Choroid plexus epithelial cell (primary cell): ENCODE measurements at places on chromosomes 6 and 20.

GRCh38 chr6:121263742-121264141 is 70.5 kb downstream of the TBC1D32 start:
- no peak for DNase-seq

DNA sequence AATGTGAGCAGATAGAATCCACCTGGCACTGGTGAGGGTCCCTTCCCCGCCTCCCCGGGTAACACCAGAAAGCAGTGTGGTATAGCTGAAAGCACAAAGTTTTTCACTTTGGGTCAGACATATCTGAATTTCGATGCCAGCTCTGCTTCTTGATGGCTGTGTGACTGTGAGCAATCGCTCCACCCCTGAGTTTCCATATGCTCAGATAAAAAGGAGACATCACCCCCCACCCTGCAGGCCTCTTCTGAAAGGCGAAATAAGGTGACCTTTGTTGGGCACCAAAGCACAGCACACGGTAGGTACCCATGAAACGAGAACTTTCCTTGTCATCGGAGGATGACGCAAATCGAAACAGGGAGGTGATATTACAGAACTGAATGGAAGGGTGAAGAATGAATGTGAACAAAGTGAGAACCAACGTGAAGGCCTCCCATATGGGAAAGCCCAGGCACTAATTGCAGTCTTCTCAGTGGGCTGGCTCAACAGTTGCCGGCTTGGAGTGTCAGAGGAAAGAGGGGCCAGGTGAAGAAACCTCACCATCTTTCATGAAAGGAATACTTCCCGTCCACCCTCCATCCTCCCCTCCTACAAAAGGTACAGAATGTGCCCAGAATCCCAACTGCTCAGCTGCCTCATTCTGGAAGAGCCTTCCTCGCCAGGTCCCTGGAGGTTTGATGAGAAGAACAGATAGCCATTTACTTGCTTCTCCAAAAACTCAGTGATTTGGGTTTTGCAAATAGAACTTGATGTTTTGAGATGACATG is 61.8 kb downstream of the NFATC2 start:
- DNase-seq = no peak

DNA sequence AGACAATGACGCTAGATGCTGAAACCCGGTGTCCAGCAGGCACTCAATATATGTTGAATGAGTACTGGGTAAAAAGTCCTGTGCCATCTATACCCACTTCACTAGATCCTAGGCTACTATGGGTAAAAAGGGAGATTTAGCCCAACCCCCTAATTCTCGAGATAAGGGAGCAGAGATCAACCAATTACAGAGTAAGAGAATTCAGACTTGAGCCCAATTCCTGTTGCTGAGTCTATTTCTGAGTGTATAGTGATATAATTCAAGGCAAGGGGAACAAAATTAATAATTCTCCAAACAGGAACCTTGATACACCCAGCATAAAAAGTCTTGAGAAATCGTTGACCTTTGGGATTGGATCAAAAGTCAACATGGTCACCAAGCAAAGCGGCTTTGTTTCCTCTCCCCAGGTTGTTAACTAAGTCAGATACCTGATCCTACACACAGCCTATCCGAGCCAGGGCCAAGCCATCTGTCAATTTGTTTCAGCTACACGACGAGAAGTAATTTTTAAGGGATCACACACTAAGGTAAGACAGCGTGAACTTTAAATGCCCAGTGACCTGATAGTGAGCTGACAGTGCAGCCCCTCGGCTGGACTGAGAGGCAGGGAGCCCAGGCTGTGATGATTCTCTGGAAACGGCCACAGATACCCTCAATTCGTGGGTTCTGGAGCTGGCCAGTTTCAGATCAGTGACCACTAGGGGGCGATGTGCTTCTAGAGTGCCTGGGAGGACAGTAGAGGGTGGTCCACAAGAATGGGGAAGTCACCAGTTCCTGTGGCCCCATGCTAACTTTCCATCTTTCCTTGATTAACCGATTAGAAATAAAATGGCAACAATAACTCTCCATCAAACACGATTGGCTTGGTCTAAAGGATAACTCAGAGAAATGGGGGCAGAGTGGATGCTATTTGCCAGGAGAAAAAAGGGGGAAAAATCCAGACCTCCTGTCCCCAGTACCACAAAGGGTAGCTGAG is 46.2 kb downstream of the SLC22A23 start:
- peak; percentile 79 for DNase-seq

DNA sequence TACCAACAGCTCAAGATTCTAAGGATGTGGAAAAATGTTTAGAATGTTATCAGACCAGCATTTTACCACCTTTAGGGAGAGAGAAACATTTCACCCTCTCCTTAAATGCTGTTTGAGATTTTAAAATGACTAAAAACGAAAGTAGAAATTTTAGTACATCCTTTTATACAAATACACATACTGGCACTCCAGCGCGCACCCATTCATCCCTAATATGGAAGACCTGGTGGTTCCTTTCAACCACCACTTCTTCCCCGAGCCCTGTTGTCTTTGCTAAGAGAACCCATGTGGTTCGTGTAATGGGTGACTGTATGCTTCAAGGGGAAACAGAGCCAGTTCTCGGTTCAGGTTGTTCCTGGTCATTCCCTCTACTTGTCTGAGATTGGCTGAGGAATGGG is 21.3 kb downstream of the SPATA2 start:
- no peak for DNase-seq

DNA sequence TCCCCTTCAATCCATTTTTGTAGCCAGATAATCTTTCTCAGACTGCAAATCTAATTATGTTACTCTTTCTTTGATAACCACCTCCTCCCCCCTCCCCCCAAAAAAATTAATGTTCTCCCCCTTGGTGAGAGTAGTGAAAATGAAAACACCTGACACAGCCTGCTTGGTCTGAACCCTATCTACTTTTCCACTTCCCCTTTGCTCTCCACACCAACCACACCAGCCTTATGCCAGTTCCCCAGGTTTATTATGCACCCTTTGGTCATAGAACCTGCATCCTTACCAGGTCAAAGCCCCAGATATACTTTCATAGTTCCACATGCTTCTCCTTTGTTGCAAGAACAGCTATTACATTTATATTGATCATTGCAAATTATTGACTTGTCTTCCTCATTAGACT is 19.4 kb downstream of the PFDN4 start:
- DNase-seq = no peak

DNA sequence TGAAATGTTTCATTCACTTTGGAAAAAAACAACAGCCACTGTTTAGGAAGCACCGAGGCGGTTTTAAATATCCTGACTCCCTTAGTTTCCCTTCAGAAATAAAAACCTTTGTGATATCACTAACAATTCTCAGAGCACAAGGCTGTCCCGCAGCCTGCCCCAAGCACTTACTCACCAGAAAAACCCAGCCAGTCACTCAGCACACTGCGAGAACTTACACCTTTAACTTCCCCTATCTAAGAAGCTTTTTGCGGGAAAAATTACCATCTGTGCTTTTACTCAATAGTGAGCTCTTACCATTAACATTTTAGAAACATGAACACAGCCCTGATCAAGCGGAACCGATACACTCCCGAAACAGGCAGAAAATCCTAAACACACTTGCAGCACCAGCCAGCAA is 9.3 kb downstream of the ZBTB46 start:
- DNase-seq = peak; percentile 24

DNA sequence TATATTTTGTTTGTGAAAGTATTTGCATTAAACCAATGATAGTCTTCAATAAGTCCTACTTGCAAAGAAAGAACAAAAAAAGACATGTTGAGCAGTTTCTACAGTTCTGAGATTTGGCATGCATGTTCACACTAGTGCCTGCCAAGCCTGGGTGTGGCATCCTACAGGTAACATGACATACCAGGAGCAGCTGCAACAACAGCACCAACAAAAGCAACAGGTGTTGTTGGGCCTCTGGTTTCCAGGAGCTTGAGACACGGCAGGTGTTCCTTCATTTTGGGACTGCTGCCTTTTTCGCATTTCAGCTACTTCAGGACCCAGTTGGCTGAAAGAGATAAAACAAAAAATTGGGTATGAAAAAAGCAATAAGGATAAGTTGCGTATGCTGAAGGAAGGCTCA is 41.2 kb upstream of the MTRF1L start:
- DNase-seq = no peak

- DNase-seq = peak; percentile 68
Measured at GRCh38 chr6:36320475-36320874, 16.2 kb downstream of the BNIP5 start.

- DNase-seq = no peak
Measured at GRCh38 chr20:15296422-15296821, 959.0 kb upstream of the FLRT3 start.

DNA sequence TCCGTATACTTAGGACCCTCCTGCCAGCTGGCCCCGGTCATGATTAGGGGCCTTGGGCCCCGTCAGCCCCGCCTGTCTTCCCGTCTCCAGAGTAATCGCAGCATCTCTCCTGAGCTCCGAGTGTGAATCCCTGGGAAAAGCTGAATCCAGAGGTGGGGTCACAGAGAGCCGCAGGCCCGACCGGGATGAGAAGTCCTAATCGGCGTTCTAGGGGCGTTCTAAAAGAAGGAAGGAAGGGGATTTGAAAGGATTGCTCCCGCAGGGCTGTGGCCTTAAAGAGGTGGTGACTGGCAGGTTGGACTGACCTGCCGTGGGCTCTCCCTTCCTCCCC is 371 bp downstream of the HMGN4 start:
- no peak for DNase-seq

DNA sequence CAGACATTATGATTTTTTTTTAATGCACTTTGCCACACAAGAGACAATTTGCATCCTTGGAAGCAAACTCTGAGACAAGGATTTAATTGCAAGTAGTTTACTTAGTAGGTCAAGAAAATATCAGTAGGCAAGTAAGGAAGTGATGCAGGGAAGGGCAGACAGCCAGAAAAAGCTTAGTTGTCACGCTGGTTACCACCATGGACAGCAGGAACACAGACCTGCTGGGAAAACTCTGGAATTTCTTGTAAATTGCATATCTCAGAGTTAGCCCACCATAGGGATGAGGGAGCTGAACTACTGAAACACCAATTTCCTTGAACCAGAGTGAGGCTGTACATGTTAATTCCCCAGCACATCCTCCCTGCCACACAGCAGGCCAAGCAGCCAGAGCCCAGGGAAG is 92.7 kb downstream of the L3MBTL3 start:
- no peak for DNase-seq

DNA sequence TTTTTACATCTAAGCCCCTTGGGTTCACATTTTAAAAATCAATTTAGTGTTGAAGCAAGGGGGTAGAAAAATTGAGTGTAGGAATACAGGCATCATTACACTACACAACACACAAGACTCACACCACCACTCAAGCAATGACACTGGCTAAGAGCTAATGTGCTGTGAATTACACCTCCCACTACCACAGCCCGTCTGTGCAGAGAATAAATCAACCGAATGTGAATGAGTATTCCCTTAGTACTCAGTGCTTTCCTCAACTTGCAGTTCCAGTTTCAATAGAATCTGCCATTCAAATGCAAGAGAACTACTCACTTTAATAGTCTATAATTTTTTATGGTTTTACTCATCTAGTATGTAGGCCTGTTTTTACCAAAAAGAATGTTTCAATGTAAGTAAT is 114.4 kb downstream of the PDSS2 start:
- DNase-seq = no peak

DNA sequence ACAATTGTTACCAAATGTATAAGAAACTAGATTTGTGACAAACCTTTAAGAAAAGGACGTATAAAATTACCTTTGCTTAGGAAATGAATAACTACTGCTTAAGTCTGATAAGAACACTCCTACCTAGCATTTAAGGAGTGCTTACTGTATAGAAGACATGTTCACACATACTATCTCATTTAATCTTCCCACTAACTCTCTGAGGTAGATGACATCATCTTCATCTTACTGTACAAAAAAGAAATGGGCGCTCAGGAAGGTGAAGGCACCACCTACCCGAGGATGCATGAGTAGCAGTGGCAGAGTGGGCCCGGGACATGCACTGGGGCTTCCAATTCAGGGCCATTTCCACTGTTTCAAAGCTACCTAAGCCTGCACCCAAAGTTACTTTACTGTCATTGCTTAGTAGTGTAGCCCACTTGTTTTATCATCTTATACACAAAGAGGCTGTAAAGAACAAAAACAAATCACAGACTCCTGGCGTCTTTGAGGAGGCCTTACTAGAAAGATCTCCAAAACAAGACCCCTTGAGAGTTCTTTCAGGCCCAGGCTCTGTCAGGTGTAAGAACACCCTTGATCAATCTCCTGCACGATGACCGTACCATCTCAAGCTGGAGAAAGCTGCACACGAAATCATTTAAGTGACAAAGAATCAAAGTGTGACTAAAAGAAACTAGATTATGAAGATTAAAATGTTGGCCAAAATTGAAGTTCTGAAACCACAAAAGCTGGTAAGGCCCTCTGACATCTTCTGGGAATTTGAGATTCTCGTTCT is 128.0 kb downstream of the INSM1 start:
- no peak for DNase-seq

DNA sequence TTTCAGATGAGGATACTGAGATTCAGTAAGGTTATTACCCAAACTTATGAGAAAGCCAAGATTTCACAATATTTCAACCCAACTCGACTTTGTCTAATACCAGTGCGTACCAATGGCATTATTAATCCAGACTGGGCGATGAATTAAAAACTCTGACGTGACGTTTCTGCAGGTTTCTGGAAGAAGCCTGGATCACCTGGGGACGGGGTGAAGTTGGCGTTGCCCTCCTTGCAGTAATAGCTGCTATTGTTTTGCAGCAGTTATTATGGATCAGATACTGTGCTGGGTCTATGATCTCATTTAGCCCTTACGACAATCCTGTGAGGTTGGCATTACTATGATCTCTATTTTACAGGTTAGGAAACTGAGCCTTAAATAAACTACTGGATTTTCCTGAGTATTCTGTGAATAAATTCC is 569 bp upstream of the CDC5L start:
- DNase-seq = peak; percentile 34

GRCh38 chr6:77650098-77650663 is 2.7 kb upstream of the MEI4 start:
- peak; percentile 23 for DNase-seq

GRCh38 chr6:129183187-129183591 is 300.3 kb downstream of the LAMA2 start:
- peak; percentile 24 for DNase-seq

DNA sequence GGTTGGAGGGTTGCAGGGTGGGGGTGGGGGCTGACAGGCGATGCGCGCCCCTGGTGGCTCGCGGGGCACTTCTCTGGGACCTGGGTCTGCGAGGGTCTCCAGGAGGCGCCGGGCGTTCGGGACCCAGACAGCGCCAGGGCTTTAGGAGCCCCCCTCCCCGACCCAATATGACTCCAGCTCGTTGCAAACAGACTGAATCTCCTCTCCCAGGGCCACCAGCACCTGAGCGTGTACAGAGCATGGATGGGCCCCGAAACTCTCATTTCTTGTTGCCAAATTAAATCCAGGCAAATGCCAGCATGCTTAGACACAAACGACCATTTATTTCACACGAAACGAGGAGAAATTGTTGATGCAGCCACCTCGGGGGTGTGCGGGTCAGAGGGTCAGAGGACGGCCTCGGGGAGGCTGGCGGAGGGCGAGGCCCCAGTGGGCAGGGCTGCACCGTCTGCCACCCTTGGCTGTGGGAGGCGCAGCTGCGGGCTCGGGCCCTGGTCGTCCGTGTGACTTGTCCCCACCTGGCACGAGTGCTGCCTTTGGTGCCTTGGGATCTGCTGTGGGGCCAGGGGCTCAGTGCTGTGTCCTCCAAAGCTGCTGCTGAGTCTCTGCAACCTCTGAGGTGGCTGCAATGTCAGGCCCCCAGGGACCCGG is 20.9 kb upstream of the GATA5 start:
- no peak for DNase-seq
